ENCODE measurements at places on chromosomes 3 and 15.
A peak's percentile ranks its signal among the peaks of the same experiment; 100 is the strongest.

- no peak for DNase-seq
These were observed 215.1 kb downstream of the MYRIP start for GRCh38 chr3:40024526-40024925.

DNA sequence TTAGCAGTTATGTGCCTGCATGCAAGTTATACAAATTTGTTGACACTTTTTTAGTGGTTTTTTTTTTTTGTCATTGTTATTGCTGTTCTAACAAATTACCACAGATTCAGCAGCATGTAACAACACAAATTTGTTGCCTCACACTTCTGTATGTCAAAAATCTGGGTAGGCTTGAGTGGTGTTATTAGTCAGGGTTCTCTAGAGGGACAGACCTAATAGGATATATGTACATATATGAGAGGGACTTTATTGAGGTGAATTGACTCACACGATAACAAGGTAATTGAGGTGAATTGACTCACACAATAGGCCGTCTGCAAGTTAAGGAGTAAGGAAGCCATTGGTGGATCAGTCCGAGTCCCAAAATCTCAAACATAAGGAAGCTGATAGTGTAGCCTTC is 15.0 kb upstream of the PLSCR1 start:
- DNase-seq = no peak

DNA sequence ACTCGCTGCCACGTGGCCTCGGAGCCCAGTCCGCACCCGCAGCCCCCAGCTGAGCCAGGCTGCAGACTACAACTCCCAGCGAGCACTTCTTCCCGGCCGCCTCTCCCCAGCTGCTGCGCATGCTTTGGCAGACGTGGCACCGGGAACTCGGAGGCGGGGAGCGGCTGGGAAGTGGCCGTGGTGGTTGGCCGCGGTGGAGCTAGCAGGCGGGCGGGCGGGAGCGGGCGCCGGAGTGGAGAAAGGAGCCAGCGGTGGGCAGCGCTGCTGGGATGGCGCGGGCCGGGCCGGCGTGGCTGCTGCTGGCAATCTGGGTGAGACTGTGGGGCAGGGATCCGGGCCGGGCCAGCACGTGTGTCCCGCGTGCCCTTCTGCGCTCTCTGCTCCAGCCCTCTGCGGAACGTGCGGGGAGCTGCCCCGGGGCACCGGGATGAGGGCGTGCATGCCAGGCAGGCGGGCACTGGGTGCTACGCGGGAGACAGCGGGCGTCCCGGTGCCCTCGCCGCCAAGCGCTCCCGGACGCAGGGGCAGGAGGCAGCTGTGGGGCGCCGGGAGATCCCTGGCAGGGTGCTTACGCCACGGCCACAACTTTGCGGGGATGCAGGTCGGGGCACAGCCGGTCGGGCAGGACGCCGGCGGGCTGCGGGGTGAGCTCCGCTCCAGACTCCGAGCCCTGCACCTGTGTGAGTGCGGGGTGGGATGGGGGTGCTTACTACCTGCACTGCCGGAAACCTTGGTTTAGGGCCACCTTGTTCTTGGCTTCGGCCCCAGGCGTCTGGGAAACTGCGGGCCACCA is at the start of gene PDIA5:
PDIA5 (plus strand) TSS at position 130 of the 793 bp plus-strand sequence; CDS start at position 270, 140 bp downstream.
- DNase-seq = peak; percentile 87

DNA sequence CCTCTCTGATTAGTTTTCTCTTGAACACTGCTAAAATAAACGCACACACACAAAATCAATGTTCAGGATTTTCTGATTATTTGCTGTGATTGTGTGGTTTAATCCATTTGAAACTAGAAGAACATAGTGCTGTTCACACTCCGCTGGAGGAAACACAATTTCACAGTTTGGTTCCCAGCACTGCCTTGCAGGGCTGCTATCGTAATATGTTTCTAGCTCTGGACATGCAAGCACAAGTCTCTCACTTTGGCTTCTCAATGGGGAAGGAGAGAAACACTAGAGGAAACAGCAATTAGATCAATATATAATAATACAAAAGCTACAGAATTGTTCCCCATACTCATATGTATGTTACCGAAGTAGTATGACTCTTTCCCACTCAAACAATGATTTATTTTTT is 299.5 kb downstream of the NSUN3 start:
- DNase-seq = no peak

DNA sequence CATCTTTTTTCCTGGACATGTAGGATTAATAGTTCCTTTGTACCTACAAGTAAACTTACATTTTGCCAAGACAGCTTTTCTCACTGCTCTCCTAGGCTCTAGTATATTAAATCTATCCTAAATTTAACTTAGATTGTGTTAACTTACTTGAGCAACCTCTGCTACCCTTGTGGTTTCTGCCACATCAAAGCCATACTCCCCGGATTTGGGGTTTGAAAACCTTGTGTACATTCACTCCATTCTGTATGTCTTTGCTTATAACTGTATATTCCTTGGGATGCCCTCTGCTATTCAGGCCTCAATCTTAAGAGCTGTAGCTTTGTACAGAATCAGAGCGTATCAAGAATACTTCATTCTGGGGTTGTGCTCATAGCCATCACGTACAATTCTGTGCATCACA is 60.4 kb downstream of the ARIH1 start:
- DNase-seq = no peak

DNA sequence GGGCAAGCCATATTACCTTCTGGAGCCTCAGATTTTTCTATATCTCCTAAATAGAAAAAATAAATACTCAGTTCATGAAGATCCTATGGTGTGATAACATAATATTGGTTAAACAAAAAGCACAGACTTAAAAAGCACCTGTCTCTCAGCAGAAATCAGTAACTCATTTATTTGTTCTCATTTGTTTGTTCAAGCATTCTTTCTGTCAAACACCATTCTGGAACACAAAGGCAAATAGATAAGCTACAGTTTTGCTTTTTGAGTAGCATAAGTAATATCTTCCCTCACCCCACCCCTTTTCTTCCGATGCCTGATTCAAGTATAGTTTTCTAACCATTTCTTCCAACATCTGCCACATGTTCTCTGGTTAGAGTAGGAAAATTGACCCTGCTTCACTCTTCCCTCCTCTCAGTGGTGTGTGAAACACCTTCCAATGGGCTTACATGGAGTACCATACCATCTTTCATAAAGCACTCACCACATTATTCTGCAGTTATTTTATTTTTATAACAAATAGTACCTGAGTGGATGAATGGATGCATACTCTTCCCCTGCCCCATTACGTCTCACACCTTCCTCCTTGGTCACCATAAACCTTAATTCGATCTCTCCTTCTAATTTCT is 8.4 kb upstream of the IL1RAP start:
- no peak for DNase-seq

GRCh38 chr15:74655424-74655823 is 39.8 kb downstream of the CLK3 start:
- DNase-seq = peak; percentile 59

- DNase-seq = peak; percentile 65
These were observed 4.0 kb downstream of the PDHB start for GRCh38 chr3:58429657-58430056.

DNA sequence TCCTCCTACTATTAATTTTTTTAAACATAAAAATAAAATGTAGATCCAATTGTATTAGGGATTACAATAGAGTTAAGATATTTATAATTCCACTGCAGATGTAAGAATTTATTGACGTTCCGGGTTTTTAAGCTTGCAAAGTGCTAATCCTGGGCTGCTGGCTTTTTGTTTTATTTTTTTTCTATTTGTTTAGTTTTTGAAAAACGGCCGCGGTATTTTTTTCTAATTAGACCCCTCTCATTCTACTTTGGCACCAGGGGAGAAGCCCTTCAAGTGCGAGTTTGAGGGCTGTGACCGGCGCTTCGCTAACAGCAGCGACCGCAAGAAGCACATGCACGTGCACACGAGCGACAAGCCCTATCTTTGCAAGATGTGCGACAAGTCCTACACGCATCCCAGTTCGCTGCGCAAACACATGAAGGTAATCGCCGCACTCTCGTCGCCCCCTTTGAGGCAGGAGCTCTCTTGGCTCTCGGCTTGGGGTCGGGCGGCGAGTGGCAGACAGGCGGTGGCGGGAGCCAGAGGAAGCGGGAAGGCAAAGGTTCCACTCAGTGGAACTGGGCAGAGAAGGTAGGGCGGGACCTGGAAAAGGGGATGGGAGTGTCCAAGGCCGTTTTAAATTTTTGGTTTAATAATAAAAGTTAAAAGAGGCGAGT is 3.2 kb downstream of the ZIC1 start:
- no peak for DNase-seq

GRCh38 chr3:129197321-129197720 is 13.6 kb upstream of the CNBP start:
- no peak for DNase-seq

DNA sequence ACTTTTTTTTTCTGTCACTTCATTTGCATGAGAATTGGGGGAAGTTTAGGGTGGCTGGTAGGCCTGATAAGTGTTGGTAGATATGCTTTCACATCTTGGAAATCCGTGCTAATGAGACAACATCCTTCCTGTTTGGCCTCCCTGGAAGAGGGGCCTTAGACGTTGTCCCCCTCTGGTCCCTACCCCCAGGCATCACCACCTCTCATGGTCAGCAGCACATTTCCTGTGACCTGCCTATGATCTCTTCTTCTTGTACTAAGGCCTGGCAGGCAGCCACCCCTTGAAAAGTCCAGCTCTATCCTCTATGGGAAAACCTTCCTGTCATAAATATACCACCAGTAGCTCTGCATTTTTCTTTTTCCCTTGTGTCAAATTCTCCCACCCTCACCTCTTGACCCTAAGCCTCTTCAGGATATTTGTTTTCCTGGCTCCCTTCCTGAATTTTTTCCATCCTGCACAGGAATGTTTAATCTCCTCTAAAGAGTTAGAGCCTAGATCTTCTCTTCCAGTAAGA is 107.8 kb downstream of the SNRK start:
- peak; percentile 27 for DNase-seq

- DNase-seq = no peak
These were observed 575.1 kb downstream of the EPHA3 start for GRCh38 chr3:89682556-89682955.

- no peak for DNase-seq
These were observed 4.0 kb upstream of the CHRNB4 start for GRCh38 chr15:78645009-78645408.

GRCh38 chr15:41115161-41115651 is 874 bp downstream of the INO80 start:
- DNase-seq = peak; percentile 38

GRCh38 chr15:77183066-77183465 is 112.2 kb upstream of the TSPAN3 start:
- no peak for DNase-seq

- no peak for DNase-seq
These were observed 1396.5 kb downstream of the OTOL1 start for GRCh38 chr3:162892921-162893793.

DNA sequence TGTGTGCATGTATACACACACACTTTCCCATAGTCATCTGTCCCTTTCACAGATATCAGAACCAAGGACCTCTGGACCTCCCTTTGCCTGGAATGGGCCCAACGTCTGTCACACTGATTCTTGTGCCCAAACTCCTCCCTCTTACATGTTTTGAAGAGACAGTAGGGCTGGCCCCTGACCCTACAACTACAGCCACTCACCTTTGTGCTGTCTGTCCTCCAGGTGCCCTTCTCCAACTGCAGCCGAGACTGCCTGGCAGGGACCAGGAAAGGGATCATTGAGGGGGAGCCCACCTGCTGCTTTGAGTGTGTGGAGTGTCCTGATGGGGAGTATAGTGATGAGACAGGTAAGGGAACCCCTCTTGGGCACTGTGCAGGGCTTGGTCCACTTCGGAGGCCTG is 43.2 kb upstream of the CSTA start:
- DNase-seq = no peak

DNA sequence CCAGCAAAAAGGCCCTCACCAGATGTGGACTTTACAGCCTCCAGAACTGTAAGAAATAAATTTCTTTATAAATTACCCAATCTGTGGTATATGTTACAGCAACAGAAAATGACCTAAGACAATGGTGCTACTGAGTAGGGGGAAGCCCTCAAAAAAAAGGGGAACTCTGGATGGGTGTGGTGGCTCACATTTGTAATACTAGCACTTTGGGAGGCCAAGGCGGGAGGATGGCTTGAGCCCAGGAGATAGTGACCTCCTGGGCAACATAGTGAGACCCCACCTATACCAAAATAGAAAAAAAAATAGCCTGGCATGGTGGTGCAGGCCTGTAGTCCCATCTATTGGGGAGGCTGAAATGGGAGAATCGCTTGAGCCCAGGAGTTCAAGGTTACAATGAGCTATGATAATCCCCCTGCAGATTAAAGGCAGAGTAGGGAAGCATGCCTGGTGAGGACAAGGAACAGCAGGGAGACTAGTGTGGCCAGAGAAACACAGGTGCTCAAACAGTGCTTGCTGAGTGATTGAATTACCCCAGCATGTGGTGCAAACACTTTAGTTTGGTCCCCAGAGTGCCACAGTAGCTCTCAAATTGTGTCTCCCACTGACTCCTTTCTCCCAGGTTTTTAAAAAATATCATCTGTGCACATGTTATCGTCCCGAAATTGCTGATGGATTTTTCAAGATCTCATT is 13.9 kb upstream of the USP3 start:
- no peak for DNase-seq

DNA sequence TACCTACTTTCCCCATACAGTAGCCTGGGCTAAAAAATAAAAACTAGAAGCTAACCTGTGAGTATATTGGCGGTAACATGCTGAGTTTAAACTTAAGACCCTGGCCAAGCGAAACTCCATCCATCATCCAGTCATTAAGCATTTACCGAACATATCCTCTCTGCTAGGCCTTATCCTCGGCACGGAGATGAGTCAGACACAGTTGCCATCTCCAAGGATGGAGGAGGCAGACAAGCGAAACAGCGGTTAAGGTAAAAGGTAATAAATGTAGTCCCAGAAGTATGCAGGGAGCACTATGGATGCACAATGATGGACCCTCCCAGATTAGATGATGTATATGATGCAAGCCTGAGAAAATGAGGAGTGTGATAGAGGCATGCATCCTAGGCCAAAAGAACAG is 143.6 kb downstream of the RYR3 start:
- no peak for DNase-seq

GRCh38 chr3:139676632-139677387 is 962 bp downstream of the NMNAT3 start:
- no peak for DNase-seq

DNA sequence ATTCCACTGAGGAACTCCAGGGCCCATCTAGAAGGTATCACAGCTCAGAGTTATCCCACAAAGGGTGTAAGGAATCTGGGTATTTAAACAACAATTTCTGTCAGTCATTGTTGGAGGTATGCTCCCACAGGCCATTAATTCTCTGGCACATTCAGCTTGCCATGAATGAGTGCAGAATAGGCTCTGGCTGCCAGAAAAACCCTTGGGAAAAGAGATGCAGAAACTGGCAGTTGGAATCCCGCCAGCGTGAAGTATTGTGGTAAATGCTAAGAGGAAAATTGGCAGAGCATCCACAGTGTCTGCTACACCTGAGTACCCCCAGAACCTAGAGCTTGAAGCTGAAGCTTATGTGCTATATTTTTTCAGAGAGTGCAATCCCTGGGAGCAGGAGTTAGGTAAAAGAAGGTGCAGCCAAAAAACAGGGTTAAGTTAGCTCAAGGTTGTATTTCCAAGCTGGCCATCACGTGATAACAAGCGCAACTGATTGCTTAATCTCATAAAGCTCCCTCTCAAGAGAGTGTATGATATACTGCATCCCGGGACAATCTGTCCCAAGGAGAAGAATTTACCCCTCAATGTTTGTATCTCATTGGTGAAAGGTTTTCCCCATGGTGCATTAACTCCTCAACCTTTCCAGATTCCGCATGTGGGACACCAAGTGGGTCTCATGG is 94.2 kb upstream of the ACP3 start:
- DNase-seq = no peak

GRCh38 chr15:62549345-62549970 is 384.4 kb upstream of the C2CD4B start:
- no peak for DNase-seq
